ENCODE measurements at places on chromosomes 7 and 10.

DNA sequence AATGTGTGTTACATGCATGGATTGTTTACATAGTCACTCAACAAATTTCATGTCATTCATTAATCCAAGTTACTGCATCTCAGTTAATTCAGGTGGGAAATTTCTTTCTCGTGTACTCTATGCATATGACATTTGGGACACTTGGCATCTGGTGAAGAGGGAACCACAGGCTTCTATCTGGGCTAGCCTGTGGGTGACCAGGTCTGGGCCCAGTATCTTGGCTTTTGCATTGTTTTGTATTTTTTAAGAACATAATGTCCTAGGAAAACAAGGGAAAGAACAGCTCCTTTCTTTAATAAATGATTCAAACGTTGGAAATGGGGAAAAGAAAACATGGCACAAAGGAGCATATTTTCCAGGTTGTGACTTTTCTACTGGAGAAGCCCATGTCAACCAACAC is 331.1 kb downstream of the WDR11 start:
- DNase-seq = no peak

GRCh38 chr10:114166043-114166442 is 8.0 kb downstream of the CCDC186 start:
- DNase-seq = no peak

- DNase-seq = no peak
These were observed 11.6 kb downstream of the ATP6V0E2 start for GRCh38 chr7:149885191-149886017.

- no peak for DNase-seq
These were observed 89.9 kb downstream of the REEP3 start for GRCh38 chr10:63611078-63611477.

DNA sequence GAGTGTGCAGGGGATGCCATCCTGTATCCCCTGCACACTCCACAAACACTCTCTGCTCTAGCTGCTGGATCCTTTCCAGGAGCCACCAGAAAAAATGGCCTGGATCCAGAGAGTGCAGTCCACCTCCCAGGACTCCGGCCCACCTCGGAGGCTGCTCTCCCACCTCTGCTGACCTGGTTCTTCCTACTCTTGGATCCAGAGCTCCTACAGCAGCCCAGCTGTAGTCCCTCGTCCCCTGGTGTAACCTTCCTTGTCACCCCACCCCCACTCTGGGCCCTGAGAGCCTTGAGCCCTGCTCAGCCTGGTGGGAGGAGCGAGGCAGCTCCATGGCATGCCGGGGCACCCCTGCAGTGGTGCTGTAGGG is 54.4 kb downstream of the GOLGA7B start:
- no peak for DNase-seq

GRCh38 chr7:151380199-151381097 is 29.4 kb downstream of the WDR86 start:
- no peak for DNase-seq

DNA sequence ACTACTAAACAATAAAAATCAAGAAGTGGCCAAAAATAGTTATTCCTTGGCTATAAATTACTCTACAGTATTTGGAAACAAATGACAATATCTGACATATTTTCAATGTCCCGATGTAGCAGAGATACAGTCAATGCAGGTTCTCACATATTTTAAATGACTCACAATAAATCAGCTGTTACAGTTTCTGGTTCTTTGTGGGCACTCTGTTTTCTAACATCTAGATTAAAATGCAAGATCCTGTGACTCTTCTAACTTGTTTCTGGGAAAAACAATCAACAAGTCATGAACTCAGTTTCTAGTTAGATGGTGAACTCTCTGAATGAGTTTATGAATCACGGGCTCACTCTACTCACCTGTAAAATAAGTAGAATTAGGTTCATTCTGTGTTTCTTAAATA is 849.6 kb upstream of the MBL2 start:
- DNase-seq = no peak

DNA sequence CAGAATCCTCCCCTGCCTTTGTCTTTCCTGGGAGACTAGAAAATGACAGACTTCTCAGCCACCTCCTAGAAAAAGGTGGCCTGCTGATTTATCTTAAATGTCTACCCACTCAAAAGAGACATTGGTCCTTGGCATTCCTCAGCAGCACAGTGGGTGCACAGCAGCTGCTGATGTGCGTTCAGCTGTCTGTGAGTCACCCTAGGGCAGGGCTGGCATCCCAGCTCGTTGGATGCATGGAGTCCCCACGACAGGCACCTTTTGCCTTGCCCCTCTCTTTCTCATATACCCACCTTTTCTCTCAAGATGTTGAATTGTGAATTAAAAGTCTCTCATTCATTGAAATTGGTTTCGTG is 113.0 kb downstream of the DOCK1 start:
- DNase-seq = no peak

DNA sequence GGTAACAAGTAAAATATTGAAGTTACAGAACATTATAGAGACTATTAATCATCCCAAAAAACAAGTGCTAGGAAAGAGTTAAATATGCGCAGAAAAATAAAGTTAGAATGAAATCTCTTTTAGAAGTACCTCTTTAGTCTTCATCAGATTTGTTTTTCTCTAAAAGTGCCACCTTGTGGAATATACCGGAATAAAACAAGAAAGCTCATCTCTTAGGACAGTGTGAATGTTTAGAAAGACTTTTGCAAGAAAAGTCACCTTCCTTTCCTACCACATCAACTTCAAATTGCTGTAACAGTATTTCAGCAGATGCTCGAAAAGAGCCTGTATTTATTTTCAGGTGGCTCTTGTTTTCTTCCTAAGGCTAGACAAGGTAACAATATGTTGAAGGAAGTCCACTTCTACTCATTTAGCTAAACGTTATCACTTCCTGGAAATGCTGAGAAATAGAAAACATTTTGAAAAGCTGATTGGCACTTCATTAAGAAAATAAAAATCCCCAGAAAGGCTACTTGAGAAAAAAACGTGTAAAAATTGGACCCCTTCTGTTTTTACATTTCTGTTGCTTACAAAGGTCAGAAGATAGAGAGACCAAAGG is 19.8 kb upstream of the FAM133B start:
- DNase-seq = peak; percentile 71

DNA sequence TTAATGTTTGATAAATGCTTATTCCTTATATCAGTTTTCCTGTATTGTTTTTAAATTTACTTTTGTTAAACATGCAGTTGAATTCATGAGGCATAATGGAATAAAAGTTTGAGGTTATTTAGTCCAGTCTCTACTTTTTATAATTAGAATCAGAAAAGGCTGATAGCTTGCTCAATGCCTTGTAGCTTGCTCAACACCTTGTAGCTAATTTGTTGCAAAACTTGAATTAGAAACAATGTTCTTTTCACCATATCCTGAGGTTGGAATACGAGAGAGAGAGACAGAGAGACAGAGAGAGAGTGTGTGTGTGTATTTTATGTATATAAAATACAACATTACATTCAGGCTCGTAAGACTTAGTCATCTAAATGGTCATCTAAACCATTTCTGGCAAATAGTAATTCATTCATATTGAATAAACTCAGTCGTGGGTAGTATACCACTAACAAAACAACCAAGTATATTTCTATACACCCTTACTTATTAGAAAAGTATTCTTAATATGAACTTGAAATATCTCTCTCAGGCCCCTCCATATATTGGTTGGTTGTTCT is 243.5 kb downstream of the ADK start:
- no peak for DNase-seq

GRCh38 chr10:88853155-88853881 is 1.7 kb upstream of the ANKRD22 start:
- peak; percentile 59 for DNase-seq

DNA sequence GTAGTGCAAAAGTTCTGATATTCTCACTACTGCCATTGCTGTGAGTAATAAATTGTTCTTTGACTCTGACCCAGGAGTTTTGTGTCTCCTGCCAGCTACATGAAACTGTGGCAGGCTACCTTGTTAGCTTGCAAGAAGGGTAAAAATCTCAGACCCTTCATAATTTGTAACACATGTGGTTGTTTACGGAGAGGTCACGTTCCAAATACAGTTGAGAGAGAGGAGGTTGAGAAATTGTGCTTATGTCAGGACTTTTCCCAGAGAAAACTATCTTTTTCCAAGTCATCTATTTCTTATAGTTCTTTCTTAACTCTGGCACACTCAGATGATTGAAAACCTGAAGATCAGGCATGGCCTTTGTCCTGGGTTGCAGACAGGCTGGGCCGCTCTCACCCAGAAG is 114.4 kb upstream of the SVIL start:
- no peak for DNase-seq

DNA sequence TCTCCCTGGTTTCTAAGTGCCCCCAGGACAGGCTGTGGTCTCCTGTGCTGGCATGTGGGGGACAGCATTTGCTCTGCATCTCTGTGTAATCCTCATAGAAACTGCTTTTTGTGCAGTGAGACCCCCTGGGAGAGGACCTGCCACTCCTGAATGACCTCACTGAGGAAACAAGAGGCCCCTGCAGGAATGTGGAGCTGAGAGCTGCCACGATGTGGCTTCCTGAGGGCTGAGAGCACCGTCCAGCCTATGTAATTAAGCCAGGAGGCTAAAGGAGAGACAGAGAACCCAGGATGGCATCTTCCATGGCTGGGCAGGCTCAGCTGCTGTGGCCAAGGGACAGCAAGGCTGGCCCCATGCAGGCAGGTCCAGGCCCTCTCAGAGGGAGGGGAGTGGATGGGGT is 32.3 kb upstream of the ADGRA1 start:
- DNase-seq = no peak

- peak; percentile 3 for DNase-seq
These were observed 538.0 kb downstream of the DNAJB6 start for GRCh38 chr7:157874870-157875229.

- DNase-seq = no peak
These were observed 109.1 kb upstream of the PPIF start for GRCh38 chr10:79238158-79238520.

DNA sequence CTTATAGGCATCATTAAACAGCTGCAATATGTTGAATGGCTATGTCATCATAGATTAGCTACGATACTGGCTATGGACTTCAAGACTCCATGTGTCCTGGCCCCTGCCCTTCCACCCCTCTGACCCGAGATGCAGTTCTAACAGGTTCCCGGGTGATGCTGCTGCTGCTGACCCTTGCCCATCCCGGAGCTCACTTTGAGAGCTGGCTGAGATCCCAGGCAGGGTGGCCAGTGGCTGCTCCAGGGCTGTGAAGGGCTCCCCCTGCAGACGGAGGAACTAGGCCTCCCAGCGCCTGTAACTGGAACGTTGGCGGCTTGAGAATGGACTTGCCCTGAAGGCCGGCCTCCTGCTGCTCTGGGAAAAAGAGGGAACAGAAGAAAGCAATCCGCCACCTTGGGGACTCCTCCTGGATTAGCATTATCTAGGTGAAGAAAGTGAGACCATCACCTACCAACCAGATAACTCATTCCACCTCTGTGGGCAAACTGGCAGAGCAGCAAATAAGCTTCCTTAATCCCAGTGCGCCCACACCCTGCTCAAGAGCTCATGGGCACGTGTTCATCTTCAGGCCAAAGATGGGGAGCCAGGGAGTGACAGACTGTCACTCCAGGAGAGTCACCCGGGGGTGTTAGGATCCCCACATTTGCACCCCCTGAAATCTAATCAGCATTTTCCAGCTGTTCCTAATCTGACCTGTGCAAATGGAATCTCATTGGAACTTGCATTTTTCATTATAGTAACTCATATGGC is 56.8 kb downstream of the PARP12 start:
- DNase-seq = no peak

DNA sequence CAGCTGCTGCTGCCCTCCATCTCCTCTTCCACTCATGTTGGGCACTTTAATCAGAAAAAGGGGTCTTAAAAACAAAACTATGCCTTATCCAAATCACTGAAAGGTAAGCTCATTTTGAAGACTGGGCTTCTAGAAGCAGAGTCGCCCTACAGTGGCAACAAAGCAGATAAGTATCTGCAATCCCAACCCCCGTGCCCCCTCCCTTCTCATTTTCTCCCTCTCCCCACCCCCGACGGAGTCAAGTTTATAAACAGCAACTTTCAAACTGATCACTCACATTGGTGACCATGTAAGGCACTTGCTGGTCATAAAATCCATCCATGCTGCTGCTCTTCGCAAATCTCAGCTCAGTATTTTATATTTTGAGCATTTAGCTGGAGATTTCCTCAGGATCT is 738 bp downstream of the ETV1 start:
- no peak for DNase-seq

DNA sequence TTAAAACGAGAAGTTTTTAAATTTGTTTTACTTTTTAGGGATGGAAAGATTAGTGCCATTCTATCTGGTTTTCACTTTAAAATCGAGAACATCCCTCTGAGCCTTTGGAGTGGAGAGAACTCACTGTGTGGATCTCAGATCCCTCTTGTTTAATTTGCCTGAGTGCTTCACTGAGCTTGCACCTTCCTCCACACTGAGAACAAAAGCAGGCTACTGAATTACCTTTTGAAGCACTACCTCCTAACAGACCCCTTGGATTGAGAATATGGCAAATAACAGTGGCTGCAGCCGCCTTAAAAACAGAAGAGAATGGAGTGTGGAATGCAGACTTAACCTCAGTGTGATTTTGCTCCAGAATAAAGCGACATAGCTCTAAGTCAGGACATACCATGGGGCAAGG is 204.7 kb downstream of the CNTNAP2 start:
- no peak for DNase-seq

DNA sequence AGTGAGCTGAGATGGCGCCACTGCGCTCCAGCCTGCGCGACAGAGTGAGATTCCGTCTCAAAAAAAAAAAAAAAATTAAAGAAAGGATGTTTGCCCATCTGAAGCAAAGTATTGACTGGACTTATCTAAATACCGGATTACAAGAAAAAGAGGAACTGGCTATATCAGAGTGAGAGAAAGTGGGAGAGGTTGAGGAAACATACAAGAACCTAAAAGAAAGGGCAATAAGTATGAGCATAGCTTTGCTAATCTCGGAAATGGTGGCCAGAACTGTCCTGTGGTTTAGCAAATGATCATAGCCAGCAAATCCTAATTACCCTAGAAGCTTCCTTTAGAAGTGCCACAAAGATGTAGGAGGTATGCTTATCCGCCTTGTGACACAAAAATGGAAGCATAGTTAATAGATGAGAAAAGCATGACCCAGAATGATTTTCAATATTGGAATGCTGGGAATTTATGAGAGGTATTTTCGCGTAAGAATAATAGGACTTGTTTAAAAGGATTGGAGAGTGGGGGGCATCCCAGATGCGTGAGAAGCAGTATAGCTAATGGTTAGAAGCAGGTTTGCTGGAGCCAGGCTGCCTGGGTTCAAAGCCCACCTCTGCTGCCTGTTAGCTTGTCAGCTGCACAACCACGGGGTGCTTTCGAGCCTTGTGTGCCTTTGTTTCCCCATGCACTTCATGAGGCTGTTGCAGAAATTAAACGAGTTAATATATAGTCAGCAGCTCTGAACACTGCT is 1.2 kb upstream of the GTPBP4 start:
- DNase-seq = peak; percentile 60

DNA sequence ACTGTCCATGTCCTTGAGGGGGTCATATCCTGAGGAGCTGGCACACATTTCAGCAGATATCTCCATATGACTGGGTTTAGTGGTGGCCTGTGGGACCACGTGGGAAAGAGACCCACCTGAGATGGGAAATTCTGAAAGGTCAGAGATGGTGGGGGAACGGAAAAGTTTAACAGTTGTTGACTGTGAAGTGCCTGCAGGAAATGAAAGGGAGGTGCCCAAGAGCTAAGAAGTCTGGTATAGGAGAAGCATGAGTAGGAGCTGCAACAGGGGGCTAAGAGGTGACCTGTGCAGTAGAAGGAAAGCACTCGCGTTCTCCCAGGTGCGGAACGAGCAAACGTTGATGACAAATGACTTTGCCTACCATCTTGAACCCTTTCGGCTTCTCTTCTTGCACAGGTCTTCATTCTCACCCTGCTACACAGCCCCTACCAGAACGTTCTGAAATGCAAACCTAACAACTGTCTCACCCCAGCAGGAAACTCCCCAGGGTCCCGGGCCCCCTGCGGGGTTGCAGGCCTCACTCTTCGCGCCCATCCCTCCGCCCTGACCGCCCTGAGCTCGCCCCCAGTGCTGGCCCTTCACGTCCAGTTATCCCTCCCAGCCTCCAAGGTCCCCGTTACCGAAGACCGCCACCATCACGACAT is 9.8 kb upstream of the FXYD4 start:
- DNase-seq = no peak

Data from common myeloid progenitor, CD34-positive (primary cell).